ENCODE measurements at places on chromosomes 6 and 20. TPM values are rescaled to one million over a fixed set of nuclear protein-coding genes. Genes with fewer than 3 reads are reported as not detected.

- no peak for DNase-seq
Observed at GRCh38 chr20:991850-992249, 10.3 kb downstream of the RSPO4 start.

- no peak for DNase-seq
Observed at GRCh38 chr20:60001108-60001507, 42.9 kb downstream of the CDH26 start.

GRCh38 chr6:137213813-137214212, 5.4 kb downstream of the IFNGR1 start:
- no peak for DNase-seq

SRSF12 gene
- total RNA-seq: not detected

ACSS1 gene
- 12.8 TPM for total RNA-seq
